ENCODE measurements at places on chromosomes 2 and 18.

DNA sequence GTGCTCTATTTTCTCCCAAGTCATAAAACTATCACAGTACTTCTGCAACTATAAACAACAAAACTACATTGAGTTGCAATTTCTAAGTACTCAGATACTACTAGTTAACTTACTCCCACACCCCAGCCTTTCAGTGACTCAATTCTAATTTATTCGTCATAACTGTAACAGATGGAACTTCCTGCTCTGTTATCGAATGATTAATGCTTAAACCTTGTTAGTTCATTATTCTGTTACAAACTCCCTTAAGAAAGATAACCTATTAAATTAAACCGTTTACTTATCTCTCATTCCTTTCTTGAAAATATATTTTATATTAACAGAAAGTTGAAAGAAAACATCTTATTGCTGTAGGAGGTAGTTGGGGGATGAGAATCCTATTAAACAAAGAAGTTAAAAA lies 17.0 kb downstream of the TNFAIP6 start:
- DNase-seq = peak; percentile 85

GRCh38 chr2:94996305-94997100 lies 29.0 kb upstream of the MAL start:
- no peak for DNase-seq

GRCh38 chr2:24543252-24543651 lies 52.2 kb downstream of the NCOA1 start:
- DNase-seq = no peak

DNA sequence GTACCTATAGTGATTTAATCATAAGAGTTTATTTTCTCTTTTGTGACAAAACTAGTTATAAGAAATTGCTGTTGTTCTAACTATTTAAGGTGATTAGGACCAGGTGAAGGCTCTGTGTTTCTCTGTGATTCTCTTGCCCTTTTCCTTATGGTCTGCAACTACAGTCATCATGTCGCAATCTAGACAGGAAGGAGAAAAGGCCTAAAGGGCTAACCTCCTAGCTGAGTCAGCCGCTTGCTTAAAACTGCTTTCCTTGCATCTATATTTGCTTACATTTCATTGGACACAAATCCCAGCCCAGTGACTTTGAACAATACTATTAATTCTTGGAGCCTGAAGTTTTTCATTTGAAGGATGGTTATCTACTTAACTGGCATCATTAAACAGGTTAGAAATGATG lies 93.1 kb downstream of the PIK3C3 start:
- DNase-seq = peak; percentile 91

GRCh38 chr18:47929681-47930198 lies 719 bp downstream of the SMAD2 start:
- peak; percentile 82 for DNase-seq

GRCh38 chr18:2534906-2535305 lies 36.4 kb downstream of the METTL4 start:
- DNase-seq = no peak

GRCh38 chr2:158099716-158100115 lies 2.0 kb upstream of the UPP2 start:
- DNase-seq = no peak

DNA sequence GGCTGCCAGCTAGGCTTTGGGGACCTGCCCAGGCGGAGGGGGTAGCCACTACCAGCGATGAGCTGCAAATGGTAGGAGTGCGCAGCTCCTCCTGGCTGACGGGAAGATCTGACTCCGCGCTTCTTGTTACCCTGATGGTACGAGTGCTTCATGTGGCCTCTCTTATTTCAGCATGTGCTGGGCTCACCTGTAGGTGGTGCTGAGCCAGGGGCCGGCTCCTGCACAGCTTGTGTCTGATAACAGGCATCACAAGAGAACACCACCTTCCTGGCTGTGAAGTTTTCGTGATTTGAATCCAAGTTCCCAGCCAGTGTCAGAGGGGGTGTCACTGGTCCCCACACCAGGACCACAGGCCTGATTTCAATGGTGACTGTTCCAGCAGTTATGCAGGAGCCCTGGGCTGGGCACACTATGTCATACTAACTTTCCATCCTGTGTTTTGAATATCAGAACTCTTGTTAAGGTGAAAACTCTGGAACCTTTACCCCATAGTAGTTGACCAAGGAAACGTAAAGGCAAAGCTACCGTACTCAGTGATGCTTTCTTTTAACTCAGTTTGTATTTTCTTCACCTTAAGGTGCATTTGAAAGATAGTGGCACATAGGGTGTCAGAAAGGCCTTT lies 28.0 kb downstream of the APCDD1 start:
- no peak for DNase-seq

GRCh38 chr18:28789502-28789901 lies 612.6 kb upstream of the CDH2 start:
- no peak for DNase-seq

DNA sequence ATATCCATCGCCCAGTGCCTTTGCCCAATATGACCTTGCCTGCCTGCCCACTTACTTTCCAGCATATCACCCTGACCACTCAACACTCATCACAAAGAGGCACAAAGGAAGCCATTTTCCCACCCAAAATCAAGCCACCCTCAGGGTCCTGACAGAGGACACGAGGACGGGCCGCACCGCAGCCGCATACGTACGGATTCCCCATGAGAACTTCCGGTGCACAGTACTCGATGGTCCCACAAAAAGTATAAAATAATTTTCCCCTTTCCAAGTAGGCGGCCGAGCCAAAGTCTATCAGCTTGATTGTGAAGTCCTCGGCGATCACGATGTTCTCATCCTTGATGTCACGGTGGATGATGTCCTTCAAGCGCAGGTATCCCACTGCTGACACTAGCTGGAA lies 10.0 kb upstream of the MTERF4 start:
- no peak for DNase-seq

- no peak for DNase-seq
Measured at GRCh38 chr2:111022633-111023032, 98.1 kb upstream of the BCL2L11 start.

DNA sequence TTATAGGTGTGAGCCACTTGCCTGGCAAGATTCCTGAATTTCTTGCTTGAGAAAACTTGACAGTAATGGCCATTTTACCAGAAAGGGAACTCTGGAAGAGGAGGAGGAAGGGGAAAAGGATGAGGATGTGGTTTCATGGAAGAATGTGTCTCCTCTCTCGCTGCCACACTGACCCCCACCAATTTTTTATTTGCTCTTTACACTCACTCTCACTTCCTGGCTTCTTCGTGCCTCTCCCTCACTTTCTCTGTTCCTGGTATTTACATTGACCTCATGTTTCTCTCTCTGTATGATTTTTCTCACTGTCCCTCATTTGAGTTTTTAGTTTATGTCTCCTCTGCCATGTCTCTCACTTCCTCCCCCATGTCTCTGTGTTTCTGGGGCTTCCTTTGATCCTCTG lies 134.5 kb upstream of the CAB39 start:
- no peak for DNase-seq

GRCh38 chr2:173589604-173590275 lies 235.1 kb downstream of the CDCA7 start:
- no peak for DNase-seq

- peak; percentile 72 for DNase-seq
Measured at GRCh38 chr18:76363436-76364120, 131.5 kb downstream of the ZNF516 start.

- no peak for DNase-seq
Measured at GRCh38 chr2:6525475-6525964, 340.2 kb downstream of the CMPK2 start.

- no peak for DNase-seq
Measured at GRCh38 chr2:120432976-120433815, 87.3 kb downstream of the INHBB start.

DNA sequence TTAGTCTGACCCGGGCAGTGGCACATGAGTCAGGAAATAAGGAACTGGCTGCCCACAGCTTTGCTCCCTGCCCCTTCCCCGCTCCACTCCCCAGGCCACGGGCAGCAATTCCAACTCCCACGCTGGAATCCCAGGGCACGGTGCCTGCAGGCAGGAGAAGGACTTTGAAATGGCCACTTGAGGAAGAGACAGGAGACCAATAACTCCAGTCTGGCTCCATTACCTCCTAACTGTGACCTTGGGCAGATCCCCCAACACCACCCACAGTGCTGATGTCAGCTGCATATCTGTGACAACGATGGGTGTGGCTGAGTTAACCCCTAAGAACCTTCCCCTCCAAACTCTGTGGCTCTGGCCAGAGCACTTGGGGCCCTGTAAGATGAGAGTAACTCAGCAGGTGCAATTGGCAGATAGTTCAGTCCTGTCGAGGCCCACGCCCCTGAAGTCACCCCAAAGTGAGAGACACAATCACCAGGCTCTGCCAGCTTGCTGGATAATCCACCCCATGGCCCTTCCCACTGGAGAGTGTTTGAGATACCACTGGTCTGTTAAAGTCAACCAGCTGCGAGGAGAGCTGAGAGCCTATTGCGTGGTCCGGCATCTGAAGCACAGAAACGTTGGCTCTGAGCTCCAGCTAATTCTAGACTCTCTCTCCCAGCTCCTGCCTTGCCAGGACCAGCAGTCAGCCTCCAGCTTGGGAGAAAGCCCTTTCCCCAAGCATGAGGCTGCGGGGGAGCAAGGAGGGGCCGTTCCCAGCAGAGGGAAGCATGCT lies 175.2 kb downstream of the TNS1 start:
- DNase-seq = no peak

DNA sequence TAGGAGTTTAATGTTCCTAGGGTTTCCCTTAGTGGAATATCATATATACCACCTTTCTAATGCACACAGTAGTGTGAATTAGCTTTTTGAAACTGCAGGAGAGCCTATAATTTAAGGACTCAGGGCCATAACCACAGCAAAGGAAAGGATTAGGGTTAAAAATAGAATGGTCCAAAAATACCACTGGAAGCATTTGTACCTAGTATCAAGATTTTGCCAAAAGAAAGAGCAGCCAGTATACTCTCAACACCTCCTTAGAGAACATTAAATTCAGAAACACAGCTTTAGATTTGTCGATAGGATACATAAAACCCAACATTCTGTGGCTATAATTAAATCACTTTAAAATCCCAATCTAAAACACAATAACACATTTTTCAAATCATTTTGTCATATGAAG lies 634.9 kb downstream of the EPHA4 start:
- DNase-seq = no peak

GRCh38 chr2:156331572-156332283 lies 793 bp downstream of the NR4A2 start:
- peak; percentile 90 for DNase-seq

- no peak for DNase-seq
Measured at GRCh38 chr2:101362316-101362715, 25.0 kb downstream of the CREG2 start.

GRCh38 chr2:110836671-110837070 lies 104.3 kb downstream of the ACOXL start:
- no peak for DNase-seq

DNA sequence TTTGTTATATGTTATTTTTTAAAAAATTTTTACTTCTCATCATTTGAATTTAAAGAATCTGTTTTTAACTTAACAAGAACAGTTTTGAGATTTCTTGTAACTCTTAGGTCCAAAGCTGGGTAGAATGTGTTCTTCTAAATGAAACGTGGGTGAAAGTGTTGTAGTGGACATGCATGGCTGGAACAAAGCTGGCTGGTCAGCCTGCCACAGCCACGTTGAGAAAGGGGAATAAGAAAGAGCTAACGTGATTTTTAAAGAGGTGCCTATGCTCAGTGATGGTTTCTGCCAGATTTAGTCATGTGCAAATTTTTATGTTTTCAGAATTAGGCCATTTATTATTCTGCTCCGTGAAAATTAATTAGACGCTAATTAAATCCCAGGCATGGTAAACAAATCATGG lies 203.9 kb upstream of the COL3A1 start:
- no peak for DNase-seq

DNA sequence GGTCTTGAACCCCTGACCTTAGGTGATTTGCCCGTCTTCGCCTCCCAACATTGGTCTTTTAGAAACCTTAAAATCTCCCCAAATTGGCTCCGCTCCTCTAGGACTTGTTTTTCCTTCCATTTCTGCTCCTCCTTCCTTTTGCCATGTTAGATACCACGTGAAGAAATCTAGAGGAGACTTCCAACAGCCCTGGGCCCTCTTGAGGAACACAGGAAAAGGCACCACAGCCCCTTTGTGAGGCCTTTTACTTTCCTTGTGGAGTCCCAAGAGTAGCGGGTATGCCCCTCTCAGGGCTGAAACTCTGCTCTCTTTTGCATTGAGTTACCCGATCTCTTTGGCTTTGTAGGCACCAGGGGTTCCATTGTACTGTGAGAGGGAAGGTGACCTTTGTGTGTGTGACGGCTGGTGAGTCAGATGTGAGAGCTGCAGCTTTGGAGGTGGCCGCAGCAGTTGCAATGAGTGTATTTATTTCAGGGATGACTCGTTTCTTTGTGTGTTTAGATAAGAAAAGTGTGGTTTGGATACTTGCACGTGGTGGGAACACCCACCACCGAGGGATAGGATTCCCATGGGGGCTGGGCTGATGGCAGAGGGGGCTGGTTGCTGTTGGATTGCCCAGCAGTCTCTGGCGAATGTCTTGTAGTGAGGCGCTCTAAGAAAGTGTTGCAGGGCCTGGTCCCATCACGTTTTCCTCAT lies 218.4 kb upstream of the HS6ST1 start:
- peak; percentile 97 for DNase-seq

DNA sequence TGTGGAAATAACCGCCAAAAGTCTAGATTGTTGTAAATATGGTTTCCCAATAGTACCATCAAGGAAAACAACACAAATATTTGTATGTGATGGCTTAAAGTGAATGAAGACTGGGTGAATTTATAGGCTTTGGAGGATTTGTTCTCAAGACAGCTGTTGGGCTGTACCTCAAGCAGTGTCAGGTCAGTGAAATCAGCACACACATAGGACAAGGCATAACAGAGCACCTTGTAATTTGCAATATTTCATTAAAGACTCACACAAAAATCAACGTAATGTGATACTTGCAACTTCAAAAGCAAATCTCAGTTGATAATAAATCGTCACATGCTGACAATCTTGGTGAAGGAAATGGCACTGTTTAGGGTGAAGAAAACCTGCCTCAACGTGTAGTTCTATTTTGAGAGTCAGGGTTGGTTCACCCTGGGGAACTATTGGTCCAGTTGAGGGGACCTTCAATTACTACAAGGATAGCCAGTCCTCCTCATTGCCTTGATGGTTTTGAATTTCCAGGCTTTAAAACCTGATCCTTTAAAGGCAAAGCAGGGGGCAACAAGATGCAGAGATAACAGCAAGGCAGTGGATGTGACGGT lies 126.8 kb upstream of the ST6GAL2 start:
- DNase-seq = no peak

GRCh38 chr2:129502781-129503180 lies 476.7 kb upstream of the RAB6C start:
- DNase-seq = no peak

GRCh38 chr2:133717497-133717896 lies 149.2 kb upstream of the NCKAP5 start:
- no peak for DNase-seq

GRCh38 chr2:201414099-201415023 lies 36.9 kb downstream of the TRAK2 start:
- peak; percentile 45 for DNase-seq

GRCh38 chr18:13376841-13377351 lies 158.3 kb downstream of the LDLRAD4 start:
- DNase-seq = no peak

GRCh38 chr2:56376699-56377665 lies 193.2 kb downstream of the CCDC85A start:
- peak; percentile 24 for DNase-seq
